ENCODE measurements at places on chromosomes 2 and 18.

DNA sequence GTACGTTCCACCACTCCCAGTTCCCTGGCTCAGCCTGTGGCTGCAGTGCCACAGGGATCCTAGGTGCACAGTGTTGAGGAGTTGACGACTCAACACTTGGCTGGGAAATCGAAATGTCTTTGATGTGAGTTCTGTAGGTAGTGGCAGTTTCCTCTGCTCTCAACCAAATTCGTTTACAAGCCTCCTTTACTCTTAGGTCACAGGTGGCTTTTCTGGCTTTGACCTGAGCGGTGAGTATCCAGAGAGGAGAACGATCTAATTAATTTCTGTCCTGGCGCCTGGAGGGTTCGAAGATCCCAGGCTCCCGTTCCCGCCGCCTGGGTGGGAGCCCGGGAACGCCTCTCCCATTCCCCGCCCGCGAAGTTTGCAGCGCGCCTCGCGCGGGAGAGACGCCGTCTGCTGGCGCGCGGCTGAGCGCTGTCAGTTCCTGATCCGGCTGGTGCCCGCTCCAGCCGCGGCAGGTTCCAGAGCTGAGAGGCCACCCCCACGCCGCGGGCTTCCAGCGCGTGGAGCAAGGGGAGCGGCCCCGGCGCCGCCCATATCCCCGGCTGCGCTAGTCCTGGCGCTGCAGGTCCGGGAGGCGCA is at the start of gene LAMA3:
Gene LAMA3 (plus strand): TSS at position 423 of the 585 bp plus-strand sequence. CDS start 231 bp downstream, outside the sequence.
- peak; percentile 22 for DNase-seq

GRCh38 chr2:25878361-25879132 is at the start of gene ASXL2:
TSS of gene ASXL2 (minus strand) at chr2:25878487. CDS start at chr2:25878222, 265 bp downstream.
- DNase-seq: peak; percentile 98

DNA sequence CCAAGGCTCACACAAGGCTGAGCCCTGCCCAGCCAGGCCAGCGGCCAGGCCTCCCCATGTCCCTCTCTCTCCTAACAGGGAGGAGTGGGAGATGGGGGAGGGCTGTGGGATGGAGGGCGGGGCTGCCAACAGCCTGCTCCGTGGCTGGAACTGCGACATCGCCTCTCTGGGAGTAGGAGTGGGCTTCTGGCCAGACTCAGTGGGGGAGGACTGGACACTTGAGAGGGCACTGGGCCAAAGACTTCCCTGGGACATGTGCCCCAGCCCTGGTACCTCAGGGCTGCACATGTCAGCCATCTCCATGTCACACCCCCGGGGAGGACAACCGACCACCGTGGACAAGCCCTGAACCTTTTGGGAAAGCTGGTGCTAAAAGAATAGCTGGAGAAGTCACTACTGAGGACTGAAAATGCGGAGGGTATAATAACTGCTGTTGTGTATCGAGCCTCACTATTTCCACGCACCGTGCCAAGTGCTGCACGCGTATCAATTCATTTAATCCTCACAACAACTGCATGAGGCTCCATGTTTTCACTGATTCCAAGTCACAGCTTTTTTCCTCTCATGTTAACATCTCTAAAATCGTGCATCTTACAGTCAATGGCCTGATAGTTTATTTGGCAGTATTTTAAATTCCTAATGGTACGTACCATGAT is 127.3 kb downstream of the MSH2 start:
- DNase-seq: no peak

- no peak for DNase-seq
Observed at GRCh38 chr2:14702258-14702657, 69.7 kb downstream of the LRATD1 start.

DNA sequence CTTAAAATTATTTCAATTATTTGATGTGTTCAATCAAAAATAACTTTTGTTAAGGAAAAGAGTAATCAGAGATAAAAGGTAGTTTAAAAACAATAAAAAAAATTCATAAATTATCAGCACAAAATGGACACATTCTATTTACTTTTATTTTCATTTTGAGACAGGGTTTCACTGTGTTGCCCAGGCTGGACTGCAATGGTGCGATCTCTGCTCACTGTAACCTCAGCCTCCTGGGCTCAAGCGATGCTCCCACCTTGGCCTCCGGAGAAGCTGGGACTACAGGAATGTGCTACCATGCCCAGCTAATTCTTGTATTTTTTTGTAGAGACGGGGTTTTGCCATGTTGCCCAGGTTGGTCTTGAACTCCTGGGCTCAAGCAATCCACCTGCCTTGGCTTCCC is 47.1 kb downstream of the LPIN2 start:
- no peak for DNase-seq

DNA sequence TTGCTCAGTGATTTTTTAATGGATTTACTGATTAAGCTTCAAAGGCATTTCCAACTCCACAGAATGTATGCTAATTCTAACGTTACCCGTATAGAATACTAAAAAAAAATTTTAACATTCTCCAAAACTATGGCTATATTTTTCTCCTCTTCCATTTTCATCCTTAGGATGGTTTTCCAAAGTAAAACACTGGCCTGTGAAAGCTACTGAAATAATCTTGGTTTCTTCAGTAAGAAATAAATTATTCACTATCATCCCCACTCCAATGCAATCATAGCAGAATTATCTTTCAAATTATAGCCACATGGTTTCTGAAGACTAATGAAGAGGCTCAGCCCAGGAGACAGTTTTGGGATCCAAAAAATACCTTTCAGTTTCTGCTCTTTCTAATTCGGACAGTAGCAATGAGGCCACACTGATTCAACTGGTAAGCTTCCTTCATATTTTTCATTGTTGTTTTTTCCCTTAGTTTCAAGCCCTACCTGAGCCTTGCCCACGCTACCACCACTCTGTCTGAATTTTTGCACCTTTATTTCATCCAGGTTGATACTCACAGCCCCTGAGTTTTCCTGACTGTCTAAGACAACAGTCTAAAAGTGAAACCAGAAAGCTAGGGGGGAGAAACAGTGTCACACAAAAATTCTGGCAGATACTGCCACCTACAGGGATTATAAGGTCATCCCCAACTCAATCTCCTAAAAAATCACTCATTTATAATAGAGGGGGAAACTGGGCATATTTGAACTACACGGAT is 887.9 kb downstream of the NRXN1 start:
- DNase-seq: peak; percentile 26

DNA sequence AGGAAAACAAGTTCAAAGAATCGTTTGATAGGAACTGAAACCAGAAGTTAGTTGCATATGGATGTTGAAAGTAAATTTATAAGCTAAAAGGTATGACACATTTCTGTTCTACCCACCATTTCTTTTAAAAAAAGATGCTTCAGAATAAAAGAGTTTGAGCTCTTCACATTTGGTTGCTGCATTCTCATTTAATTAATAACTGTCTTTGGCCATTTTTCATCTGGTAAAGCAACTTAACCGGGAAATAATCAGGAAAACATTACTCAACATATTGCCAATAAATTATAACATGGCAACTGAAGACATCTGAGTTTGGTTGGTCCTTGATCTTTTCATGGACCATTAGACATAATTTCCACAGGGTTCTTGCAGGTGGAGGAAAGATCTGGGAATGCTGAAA is 180.2 kb upstream of the TWIST2 start:
- no peak for DNase-seq

DNA sequence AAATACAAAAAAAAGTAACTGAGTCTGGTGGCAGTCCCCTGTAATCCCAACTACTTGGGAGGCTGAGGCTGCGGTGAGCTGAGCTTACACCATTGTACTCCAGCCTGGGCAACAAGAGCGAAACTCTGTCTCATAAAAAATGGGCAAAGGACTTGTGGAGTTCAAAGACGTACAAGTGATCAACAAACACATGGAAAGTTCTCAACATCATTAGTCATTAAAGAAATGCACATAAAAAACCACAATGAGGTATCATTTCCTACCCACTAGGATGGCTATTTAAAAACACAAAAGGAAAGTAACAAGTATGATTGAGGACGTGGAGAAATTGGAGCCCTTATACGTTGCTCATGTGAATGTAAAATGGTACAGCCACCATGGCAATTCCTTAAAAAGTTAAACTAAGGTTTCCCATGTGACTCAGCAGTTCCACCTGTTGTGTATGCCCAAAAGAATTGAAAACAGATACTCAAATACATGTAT is 52.3 kb downstream of the RAB10 start:
- DNase-seq: peak; percentile 20

- no peak for DNase-seq
Observed at GRCh38 chr2:121412349-121412748, 118.3 kb upstream of the RNU4ATAC start.

DNA sequence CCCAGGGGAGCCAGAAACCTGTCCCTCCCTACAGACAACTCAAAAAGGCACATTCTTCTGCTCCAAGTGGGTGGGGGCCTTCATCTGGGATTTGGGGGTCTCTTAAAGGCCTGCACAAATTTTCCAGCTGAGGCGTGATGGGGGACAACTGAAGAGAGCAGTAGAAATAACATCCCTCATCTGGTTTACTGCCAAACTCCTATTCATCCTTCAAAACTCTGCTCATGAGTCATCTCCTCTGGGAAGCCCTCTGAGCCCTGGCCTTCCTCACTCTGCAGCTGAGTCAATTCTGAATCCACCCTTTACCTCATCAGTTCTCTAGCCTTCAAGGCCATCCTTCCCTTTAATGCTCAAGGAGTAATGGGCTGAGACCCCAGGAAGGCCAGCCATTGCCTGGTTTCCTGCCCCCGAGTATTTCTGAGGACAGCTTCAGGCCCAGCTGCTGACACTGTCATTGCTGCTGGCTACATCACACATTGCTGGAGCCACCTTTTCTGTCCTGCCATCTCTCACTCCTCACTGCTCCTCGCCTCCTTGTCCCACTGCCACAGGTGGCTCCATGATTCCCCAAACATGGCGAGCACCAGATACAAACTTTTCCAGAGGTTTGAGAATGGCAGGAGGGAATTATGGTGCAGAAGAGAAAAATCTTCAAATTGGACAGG is 32.2 kb upstream of the GLI2 start:
- no peak for DNase-seq

DNA sequence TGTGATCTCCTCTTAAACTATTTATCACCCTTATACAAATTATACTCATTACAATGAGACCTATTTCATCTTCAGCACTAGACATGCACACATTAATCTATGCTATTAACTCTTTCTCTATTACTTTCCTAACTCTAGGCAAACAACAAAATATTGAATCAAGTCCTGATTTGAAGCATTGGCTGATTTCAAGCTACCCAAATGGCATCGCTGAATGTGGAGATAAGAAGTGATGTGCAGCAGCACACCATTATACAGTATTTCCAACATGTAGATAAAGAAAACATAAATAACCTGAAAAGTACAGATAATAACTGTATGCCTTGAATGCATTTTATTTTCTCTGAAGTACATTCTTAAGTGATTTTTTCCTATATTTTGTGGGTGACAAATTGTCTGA is 268.6 kb upstream of the GULP1 start:
- no peak for DNase-seq

- no peak for DNase-seq
Observed at GRCh38 chr2:216349366-216349765, 22.9 kb downstream of the MARCHF4 start.

- no peak for DNase-seq
Observed at GRCh38 chr2:23497063-23497462, 112.1 kb downstream of the KLHL29 start.

- no peak for DNase-seq
Observed at GRCh38 chr2:60311524-60311923, 241.9 kb downstream of the BCL11A start.

DNA sequence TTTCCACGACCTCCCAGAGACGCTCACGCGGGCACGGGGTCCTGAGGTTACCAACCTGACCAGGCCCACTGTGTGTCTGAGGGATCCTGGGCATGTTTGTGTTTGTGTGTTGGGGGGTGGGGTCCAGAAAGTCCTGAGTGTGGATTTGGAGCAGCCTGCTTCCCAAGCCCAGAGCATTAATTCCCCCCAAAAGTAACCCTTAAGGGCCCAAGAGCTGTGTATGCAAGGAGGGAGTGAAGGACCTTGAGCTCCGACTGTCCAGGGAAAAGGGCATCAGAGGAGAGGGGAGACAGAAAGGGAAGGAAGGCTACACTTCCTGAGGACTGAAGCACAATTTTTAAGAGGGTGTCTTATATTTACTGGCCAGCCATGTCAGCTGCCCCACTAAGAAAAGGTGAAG is 5.2 kb upstream of the SIX3 start:
- no peak for DNase-seq

DNA sequence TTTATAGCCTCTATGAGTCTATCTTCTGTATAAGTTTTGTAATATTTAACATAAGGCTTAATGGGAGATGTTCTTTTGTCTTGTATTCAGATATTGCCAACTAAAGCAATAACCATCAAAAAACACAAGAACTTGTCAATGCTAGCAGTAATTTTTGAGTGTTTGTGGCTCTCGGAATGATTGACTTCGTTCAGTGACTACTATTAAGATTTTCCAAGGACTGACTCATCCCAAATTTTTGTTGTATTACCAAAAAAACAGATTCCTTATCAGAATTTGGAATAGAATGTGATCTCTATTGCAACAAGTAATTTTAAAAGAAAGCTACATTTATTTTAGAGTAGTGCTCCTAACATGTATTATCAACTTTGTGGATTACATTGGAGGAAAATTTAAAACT is 8.1 kb downstream of the NABP1 start:
- DNase-seq: no peak

GRCh38 chr2:151241224-151241623 is 20.4 kb downstream of the RBM43 start:
- DNase-seq: no peak

DNA sequence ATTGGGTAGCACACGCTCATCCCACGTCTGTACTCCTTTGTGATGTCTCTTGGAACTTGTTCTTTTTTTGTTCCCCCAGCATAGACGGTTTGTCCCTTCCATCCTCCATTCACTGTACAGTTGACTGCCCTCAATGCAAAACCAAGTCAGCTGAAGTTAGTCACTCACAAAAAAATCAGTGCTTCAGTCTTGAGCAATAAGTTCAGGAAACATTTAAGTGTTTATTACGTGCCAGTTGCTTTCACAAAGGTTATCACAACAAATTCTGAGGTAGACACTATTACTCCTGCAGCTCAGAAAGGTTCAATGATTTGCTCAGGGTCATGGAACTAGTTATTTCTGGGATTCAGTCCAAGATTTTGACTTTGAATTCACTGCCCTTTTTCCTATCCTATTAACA is 102.2 kb downstream of the PDE1A start:
- DNase-seq: no peak

- no peak for DNase-seq
Observed at GRCh38 chr2:67400560-67401485, 3.7 kb downstream of the ETAA1 start.

- no peak for DNase-seq
Observed at GRCh38 chr2:207459990-207460757, 69.6 kb upstream of the CREB1 start.

- DNase-seq: no peak
Observed at GRCh38 chr2:168895771-168896170, 5.3 kb upstream of the G6PC2 start.

DNA sequence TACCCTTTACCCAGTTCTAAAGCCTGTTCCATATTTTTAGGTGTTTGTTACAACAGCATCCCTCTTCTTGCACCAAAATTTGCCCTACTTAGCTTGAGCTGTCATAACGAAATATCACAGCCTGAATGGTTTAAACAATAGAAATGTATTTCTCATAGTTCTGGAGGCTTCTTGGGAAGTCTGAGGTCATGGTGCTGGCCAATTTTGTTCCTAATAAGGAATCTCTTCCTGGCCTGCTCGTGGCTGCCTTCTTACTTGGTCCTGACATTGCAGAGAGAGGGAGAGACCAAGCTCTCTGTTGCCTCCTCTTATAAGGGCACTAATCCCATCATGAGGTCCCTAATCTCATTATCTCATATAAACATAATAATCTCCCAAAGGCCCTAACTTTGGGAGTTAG is 267.8 kb downstream of the PID1 start:
- DNase-seq: no peak

- DNase-seq: no peak
Observed at GRCh38 chr2:24872344-24873115, 47.5 kb downstream of the ADCY3 start.

GRCh38 chr2:238255151-238255551 is 15.3 kb upstream of the HES6 start:
- no peak for DNase-seq

GRCh38 chr2:64931246-64932115 is 57.7 kb upstream of the SLC1A4 start:
- DNase-seq: no peak

Data from CD4-positive, alpha-beta T cell treated with Interleukin-10 for 1 hour (primary cell).